T-helper 22 cell (primary cell): ENCODE measurements at places on chromosomes 11 and 22.
A peak's percentile ranks its signal among the peaks of the same experiment; 100 is the strongest.

- DNase-seq, result no peak
These were observed 929.9 kb downstream of the BRD1 start for GRCh38 chr22:48897645-48898370.

DNA sequence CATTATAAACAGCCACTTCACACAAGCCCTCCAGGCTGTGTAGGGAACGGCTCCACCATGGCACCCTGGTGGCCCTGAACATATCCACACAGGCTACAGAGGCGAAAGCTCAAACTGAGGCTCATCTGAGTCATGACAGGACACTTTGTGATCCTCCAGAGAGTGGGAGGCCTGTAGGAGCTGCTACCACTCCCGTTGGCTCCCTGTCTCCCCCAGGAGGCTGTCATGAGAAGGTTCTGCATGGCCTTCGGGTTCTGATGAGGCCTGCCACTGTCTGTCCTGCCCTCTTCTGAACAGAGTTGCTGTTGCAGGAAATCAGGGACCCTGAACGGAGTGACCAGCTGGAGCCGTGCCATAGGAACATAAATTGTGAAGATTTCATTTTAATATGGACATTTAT, 23.8 kb upstream of the ALDH3B2 start:
- no peak for DNase-seq

GRCh38 chr11:82978422-82979099, 77.0 kb downstream of the DDIAS start:
- no peak for DNase-seq

- DNase-seq, result no peak
These were observed 1.0 kb downstream of the RIC3 start for GRCh38 chr11:8167796-8168195.

DNA sequence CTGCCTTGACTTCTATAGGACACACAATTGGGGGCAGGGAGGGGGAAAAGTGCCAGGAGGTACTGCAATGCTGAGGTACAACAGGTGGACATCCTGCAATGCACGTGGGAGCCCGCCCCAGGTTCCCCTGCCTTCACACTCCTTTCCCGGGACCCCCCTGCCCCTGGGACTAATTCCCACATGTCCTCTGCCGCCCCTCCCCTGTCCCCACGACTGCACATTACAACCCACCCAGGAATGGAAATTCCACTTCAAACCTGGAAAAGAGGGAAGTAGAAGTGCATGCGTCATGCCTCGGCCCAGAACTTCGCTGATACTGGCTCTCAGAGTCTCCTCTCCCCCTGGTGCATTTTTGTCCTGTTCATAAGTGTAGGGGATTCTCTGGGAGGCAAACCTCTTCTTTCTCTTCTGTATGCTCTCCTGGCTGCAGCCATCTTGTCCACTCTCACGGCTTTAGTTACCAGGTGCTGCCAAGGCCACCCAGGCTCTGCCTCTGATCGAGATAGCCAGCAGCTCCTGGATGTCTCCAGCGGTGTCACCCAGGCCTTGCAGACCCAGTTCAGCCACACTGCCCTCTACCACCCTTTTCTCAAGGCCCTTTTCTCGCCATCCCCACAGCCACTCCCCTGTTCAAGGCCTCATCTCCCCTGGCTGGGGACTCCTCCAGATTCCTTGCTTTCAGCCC, 43.7 kb downstream of the GDPD5 start:
- no peak for DNase-seq

DNA sequence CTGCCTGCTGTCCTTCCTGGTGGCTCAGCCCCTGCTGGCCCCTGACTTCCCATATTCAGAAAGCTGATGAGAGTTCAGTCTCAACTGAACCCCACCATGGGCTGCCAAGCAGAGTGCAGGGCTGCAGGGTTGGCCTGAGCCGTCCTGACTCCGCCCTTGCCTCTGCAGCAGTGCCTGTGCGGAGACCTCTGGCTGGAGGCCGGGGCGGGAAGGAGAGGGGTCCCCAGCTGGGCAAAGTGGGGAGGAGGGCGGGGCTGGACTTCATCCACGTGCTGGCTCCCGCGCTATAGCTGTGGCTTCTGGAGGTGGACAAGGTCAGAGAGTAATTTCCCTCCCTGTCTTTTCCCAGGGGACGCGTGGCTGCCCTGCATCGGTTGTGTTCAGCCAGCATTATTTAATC, 13.6 kb downstream of the GLB1L3 start:
- no peak for DNase-seq

- DNase-seq, result no peak
These were observed 15.0 kb downstream of the CRTAM start for GRCh38 chr11:122853261-122853660.

DNA sequence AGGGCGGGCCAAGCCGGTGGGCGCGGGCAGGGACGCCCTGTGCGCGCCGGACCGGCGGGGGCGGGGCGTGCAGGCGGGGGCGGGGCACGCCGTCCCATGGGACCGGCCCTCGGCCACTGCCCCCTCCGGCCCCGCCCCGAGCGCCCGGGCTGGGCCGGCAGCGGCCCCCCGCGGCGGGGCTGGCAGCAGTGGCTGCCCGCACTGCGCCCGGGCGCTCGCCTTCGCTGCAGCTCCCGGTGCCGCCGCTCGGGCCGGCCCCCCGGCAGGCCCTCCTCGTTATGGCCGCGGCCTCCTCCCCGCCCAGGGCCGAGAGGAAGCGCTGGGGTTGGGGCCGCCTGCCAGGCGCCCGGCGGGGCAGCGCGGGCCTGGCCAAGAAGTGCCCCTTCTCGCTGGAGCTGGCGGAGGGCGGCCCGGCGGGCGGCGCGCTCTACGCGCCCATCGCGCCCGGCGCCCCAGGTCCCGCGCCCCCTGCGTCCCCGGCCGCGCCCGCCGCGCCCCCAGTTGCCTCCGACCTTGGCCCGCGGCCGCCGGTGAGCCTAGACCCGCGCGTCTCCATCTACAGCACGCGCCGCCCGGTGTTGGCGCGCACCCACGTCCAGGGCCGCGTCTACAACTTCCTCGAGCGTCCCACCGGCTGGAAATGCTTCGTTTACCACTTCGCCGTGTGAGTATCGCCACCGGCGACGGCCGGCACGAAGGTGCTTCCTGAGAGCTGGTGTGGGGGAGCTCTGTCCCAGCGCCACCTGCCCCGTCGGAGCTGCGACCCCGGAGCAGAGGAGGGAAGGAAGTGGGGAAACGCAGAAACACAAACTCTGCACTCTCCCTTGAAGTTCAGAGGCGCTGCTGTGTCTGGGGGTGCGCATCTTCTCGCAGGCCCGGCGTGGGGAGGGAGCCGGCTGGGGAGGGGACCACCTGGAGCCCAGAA, at the start of gene KCNQ1:
KCNQ1 (plus strand) TSS at position 188 of the 925 bp plus-strand sequence; CDS start at position 279, 91 bp downstream.
- no peak for DNase-seq

GRCh38 chr11:113681282-113681681, 24.8 kb downstream of the TMPRSS5 start:
- DNase-seq, result no peak

DNA sequence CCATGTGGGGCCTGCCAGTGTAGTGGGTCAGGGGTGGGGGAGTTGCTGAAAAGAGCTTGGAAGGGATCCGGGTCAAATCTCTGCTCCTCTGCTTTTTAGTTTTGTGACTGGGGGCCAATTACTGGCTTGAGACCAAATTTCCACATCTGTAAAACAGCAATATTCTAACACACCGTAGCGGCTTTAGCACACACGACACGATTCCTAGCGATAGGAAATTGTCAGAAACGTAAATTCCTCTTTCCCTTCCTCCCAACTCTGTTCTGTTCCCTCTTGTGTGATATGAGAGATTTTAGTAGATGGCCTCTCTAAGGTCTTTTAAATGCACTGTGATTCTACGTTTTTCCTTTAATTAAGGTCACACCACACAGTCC, 71.9 kb downstream of the MICAL2 start:
- DNase-seq, result no peak

- DNase-seq, result peak; percentile 43
These were observed 28.1 kb downstream of the IGSF9B start for GRCh38 chr11:133928628-133929059.
